ENCODE measurements at places on chromosomes 3 and 15.
A peak's percentile ranks its signal among the peaks of the same experiment; 100 is the strongest.

GRCh38 chr3:58999774-59000160 lies 50.1 kb downstream of the CFAP20DC start:
- no peak for DNase-seq

GRCh38 chr15:42919799-42920518 lies 619 bp downstream of the TTBK2 start:
- DNase-seq, result no peak

DNA sequence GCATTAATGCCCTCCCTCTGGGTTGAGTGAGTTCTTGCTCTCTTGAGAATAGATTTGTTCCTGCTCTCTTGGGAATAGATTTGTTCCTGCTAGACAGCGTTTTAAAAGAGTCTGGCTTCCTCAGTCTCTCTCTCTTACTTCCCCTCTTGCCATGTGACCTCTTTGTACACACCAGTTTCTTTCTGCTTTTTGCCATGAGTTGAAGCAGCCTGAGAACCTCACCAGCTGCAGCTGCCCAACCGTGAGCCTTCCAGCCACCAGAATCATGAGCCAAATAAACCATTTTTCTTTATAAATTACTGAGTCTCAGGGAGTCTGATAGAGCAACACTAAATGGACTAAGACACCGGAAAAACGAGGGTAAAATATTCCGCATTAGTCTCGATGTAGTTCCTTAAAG lies 253.6 kb downstream of the CNTN6 start:
- no peak for DNase-seq

DNA sequence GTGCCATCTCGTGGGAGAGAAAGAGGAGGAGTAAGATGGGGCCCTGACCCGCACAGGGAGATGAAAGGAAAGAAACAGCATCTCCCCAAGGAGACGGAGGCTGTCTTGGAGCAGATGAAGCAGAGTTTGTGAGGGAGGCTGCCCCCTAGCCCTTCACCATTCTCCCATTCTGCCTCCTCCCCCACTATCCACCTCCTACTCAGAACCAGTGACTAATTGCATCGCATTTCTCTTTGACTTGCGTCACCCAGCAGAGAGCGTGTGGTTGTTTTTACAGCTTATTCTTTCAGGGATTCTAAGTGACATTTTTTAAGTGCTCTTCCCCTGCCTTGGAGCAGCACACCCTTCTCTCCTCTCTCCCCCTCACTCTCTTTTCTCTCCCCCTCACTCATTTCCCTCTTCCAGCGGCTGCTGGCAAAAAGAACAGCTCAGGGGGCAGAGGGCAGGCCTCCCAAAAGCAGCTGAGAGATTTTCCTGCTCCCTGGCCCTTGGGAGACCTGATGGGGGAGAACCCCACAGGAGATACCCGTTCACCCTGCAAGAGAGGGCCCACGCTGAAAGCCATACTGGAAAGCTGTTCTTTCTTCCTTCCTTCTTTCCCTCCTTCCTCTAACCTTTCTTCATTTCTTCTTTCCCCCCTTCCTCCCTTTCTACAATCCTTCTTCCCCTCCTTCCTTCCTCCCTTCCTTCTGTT lies 91.8 kb downstream of the MRPL46 start:
- peak; percentile 68 for DNase-seq

- DNase-seq, result no peak
Measured at GRCh38 chr3:157021679-157022078, 138.3 kb downstream of the CCNL1 start.

GRCh38 chr3:140715035-140715434 lies 37.2 kb downstream of the TRIM42 start:
- no peak for DNase-seq

- DNase-seq, result no peak
Measured at GRCh38 chr3:49411535-49411967, 225 bp downstream of the RHOA start.

- no peak for DNase-seq
Measured at GRCh38 chr3:46705751-46706552, 4.8 kb downstream of the TMIE start.

- DNase-seq, result no peak
Measured at GRCh38 chr15:50562735-50563640, 16.5 kb upstream of the USP50 start.

Measured in A549 (cell line).